ENCODE measurements at places on chromosomes 3 and 15. TPM values are rescaled to one million over a fixed set of nuclear protein-coding genes. Genes with fewer than 3 reads are reported as not detected.

- peak; percentile 94 for DNase-seq
Measured at GRCh38 chr3:63343674-63344073, 65.6 kb downstream of the SYNPR start.

- DNase-seq, result peak; percentile 40
Measured at GRCh38 chr15:36755341-36756000, 176.0 kb downstream of the CDIN1 start.

GRCh38 chr3:142019794-142020320 is 129.5 kb downstream of the TFDP2 start:
- peak; percentile 16 for DNase-seq

DNA sequence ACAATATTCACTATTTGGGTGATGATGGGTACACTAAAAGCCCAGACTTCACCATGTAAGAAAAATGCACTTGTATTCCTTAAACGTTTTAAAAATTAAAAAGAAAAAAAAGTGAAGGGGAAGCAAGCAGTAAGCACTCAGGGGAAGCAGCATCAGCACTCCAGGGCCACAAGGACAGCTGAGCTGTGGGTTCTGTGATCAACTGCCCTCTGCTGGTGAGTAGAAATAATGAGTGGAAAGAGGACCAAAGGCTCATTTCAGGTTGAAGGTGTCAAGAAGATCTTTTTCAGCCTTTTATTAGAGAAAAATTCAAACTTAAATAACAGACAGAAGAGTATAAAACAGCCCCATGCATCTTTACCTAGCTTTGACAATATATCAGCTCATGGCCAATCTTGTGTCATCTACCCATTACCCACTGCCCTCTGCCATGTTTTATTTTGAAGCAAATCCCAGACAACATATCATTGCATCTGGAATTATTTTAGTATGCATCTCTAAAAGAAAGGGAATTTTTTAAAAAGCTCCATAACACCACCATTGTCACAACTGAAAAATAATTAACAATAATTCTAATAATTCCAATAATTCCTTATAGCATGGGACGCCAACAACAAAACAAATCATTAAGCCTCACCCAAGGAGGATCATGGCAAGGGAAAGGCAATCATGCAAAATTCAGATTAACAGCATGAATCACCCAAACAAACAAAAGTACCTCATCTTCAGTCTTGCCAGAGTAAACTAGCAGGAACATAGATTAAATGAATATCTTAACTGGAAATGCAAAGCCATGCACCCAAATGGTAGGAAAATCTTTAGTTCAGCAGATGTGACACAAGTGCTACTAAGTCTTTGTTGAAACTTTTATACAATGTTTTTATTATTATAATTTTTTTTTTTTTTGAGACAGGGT is 42.5 kb downstream of the TAMM41 start:
- peak; percentile 56 for DNase-seq

GRCh38 chr15:47362118-47362905 is 355.0 kb upstream of the SEMA6D start:
- no peak for DNase-seq

- no peak for DNase-seq
Measured at GRCh38 chr3:151407928-151408327, 23.4 kb upstream of the P2RY12 start.

DNA sequence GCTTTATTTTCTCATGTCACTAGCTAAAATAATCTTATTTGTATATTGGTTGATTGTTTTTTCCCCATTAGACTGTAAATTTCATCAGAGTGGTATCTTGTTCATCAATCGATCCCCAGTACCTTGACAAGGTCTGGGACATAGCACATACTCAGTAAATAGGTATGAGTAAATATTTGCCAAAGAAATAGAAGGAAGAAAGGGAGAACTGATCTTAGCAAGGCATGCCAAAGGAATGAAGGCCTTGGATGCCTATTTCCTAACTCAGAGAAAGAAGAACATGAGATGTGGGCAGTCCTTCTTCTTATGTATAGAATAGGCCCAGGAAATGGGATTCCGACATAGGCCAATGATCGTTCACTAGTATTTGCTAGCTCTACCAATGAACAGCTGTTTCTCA is 54.7 kb downstream of the ISL2 start:
- no peak for DNase-seq

Gene DAZL
- not detected for total RNA-seq

Gene GPD1L
- total RNA-seq, result 19.9 TPM

Gene SCN11A
- not detected for total RNA-seq

Gene ZPLD1
- total RNA-seq, result not detected
